ENCODE measurements at places on chromosomes 7 and 10.

DNA sequence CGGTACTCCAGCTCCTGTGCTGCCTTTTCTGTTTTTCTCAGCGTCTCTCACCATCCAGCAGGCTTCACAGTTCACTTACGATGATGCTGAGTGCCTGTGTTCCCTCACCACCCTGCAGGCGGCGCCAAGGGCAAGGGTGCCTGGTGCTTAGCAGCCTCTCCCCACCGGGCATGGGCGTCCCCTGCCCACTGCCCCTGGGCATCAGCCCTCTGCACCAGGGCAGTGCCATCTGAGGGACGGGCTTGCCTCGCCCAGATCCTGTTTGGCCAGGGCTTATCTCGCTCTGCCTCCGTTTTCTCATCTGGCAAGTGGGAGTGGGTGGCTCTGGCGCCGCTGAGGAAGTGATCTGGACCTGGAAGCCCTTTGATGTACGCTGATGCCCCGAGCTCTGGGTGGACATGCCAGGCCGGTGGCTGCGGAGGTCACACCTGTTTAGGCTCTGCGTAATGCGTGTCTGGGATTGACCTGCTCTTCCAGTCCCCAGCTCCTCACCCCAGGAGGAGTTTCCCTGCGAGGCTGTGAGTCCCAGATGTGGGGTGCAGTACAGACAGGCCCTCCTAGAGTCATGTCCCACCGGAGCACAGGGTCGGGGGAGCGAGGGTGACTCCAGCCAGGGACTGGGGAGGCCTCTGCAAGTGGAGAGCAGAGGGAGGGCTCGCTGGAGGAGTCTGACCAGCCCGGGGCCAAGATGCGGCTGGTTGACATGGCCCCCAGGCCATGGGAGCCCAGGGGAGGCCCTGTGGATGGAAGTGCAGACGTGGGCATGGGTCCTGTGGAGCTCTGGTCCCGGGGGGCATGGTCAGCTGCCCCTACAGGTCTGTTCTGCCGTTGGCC, 11.8 kb downstream of the TTYH3 start:
- no peak for DNase-seq

GRCh38 chr10:46272863-46273415, 13.9 kb upstream of the ANTXRL start:
- no peak for DNase-seq

DNA sequence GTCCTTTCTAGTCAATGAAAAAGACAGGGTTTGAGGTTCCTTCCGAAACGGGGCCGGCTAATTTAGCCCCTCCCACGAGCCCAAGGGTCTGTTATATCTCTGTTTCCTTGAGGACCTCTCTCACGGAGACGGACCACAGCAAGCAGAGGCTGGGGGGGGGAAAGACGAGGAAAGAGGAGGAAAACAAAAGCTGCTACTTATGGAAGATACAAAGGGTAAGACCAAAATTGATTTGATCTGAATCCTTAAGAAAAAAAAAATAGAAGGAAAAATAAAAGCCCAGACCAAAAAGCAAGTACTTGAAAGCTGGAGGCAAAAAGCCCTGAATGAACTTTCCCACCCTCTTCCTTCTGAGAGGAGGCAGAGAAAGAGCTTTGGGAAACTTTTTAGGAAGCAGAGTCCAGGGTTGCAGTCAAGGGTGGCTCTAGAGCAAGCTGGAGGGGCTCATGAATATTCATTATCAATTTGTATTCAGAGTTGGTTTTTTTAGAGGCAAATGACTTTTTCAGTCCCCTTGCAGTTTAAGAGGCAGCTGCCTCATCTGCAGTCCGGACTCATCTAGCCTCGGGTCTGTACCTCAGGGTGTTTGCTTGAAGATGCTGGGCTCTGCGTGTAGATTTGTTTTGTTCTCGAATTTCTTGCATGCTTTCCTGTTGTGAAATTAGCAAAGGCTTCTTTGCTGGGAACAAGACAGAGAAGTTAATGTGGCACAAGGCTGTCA, at the start of gene ENTPD1:
Gene ENTPD1, plus strand, starts transcription at position 123 of the 721 bp plus-strand sequence. Its CDS starts 77 bp downstream, at position 200.
- DNase-seq, result no peak

DNA sequence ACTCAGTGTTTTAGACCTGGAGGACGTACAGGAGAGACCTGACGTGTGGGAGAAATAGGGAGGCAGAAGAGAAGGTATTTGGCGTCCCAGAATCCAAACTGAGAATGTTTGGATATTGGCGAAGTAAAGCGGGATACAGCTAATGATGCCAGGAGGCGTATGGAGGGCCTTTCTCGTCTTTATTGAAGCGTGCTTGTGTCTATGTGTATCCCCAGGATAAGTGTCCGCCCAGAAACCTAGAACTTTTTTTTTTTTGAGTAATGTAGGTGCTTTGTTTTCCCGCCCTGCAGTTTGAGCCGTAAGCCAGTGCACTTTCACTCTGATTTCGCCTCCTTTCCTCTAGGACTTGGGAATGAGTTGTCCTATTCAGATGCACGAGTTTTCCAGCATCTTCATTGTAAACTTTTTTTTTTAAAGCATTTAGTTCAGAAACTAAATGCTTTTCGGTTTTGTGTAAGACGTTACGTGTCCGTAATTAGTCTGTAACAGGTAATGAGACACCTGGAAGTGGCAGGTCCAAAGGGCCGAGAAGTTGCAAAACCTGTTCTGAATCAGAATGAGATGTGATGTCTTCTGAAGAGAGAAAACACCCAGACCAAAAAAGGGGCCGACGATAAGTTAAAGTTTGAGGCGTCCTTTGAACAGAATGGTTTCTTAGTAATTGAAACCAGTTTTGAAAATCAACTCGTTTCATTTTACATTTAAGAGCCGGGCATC, 746 bp downstream of the ARL5B start:
- DNase-seq, result no peak

DNA sequence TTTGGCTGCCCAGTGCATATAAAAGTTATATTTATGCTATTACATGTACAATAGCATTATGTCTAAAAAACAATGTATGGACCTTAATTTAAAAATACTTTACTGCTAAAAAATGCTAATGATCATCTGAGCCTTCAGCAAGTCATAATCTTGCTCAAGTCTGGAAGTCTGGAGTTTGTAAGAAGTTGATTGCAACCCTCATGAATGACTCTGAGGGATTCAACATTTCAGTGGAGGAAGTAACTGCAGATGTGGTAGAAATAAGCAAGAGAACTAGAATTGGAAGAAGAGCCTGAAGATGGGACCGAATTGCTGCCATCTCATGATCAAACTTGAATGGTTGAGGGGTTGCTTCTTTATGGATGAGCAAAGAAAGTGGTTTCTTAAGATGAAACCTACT, 13.0 kb upstream of the ADAMTS14 start:
- no peak for DNase-seq

DNA sequence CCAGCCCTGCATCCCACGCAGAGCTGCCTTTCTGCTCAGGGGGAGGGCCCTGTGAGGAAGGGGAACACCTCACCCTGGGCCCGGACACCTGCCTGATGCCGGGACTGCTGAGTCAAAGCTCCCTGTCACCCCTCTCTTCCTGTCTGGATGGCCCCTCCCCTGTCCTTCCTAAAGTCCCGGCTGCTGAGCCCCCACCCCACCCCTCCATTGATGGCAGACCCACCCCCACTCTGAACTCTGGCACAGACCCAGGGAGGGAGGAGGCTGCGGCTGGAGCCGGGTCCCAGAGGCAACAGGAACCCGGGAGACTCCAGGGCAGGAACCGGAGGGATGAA, 78.7 kb downstream of the ELFN1 start:
- no peak for DNase-seq

Measured in SK-N-DZ (cell line).